ENCODE measurements at places on chromosomes 1 and 21.

- DNase-seq = no peak
Observed at GRCh38 chr21:45032977-45033710, 41.2 kb upstream of the ADARB1 start.

- no peak for DNase-seq
Observed at GRCh38 chr1:67752306-67752705, 67.3 kb downstream of the GADD45A start.

- peak; percentile 44 for DNase-seq
Observed at GRCh38 chr1:119859647-119860046, 36.7 kb downstream of the ADAM30 start.

GRCh38 chr1:18902523-18903290 is at the start of gene ALDH4A1:
Gene ALDH4A1, minus strand, starts transcription at chr1:18902555. Its CDS starts 32 bp downstream, at chr1:18902523.
- DNase-seq = peak; percentile 97

DNA sequence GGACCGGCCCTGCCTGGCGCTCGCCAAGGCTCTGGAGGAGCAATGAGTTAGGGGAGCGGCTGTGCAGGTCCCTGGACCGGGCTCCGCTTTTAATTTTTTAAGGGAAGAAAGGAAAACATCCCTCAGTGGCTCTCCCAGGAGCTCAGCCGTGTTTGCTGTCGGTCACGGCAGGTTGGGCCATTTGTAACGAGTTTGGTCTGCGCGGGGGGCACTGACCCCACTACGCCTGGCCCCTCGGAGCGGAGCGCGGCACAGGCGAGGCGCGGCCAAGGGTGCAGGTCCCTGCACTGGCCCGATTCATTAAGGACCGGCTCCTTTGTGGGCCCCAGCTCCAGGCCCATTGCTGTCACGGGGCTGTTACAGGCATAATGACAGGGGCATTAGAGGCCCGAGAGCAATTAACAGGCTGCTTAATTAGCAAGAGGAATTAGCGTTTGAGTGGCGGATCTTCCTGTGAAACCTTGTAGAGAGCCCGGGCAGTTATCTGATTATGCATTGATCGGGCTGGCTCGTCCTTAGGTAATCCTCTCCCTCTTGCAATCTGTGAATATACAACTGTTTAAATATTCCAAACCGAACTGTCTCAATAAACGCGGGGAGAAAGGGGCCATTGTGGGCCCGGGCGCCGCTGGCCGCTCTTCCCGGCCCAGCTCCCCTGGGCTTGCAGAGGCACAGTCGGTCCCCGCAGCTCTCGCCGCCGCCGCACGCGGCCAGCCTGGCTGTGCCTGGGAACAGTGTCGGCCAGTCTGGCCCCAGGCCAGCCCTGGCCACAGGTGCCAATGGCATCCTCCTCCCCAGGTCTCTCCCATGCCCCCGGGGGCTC is 56.8 kb downstream of the PRDM16 start:
- DNase-seq = no peak

DNA sequence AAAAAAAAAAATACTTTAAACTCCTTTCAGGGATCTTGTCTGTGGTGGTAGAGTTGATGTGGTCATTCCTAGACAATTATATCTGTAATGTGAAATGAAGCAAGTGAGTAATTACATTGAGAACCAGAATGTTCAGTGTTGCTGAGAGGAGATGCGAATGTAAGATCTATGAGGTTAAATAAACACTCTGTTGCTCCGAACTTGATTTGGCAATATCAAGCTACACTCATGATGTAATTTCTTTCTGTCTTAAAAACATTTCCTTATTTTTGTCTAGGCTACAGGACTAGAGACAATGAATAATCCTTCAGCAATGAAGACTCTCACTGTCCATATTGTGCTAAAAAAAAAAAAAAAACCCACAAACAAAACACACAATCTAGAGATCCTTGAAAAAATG is 63.1 kb upstream of the IGSF5 start:
- DNase-seq = no peak

GRCh38 chr1:68301471-68302001 is 69.2 kb upstream of the WLS start:
- DNase-seq = no peak

DNA sequence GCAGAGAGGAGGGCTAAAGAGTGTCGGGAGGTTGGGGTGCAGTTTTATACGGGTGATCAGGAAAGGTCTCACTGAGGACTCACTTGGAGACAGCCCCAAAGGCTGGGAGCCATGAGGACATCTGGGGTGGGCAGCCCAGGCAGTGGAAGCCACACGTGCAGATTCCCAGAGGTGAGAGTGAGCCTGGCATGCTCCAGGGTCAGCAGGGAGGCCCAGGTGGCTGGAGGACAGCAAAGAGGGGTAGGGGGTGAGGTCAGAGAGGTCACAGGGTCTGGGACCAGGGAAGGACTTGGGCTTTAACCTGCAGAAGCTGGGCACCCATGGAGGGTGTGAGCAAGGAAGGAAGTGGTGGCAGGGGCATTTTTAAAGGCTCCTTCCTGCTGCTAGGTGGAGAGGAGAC is 481.7 kb downstream of the MATN1 start:
- no peak for DNase-seq

DNA sequence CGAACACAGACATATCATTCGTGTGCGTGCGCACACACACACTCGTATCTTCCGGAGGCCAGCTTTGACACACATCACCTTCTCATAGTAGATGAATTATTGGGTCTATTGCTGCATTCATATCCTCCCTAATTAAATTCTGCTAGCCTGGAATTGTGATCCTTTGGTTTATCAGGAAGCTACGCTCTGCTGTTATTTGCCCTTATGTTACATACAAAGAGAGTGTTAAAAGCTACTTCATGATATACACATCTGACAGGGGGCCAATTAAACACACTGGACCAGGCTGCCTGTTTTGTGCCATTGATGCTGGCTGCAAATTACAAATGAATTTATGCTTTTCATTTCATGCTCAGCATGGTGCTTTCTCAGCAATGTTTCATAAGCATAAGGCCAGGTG is 252.0 kb downstream of the RHOU start:
- no peak for DNase-seq

- no peak for DNase-seq
Observed at GRCh38 chr1:113980110-113980509, 836 bp downstream of the OLFML3 start.

- DNase-seq = no peak
Observed at GRCh38 chr1:10588640-10589039, 113.9 kb downstream of the PEX14 start.

DNA sequence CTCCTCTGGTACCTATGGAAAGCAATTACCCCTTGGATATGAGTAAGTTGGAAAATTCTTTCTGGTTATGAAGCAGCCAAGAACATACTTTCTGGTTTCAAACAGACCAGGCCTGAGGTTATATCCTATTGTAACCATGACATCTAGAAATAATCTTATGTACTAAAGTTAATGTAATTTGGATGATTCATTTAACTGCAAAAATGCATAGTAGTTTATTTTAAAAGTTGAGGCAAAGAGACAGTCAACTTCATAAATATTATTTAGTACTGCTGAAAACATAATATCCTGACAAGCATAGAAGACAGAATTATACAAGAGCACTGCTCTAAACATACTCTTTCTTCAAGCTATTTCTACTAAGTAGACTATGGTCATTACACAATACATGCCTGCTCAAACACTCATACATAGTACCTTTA is 25.5 kb downstream of the ODF2L start:
- no peak for DNase-seq
